B cell (primary cell): ENCODE measurements at places on chromosomes 4 and X. TPM values are rescaled to one million over a fixed set of nuclear protein-coding genes. Genes with fewer than 3 reads are reported as not detected.

DNA sequence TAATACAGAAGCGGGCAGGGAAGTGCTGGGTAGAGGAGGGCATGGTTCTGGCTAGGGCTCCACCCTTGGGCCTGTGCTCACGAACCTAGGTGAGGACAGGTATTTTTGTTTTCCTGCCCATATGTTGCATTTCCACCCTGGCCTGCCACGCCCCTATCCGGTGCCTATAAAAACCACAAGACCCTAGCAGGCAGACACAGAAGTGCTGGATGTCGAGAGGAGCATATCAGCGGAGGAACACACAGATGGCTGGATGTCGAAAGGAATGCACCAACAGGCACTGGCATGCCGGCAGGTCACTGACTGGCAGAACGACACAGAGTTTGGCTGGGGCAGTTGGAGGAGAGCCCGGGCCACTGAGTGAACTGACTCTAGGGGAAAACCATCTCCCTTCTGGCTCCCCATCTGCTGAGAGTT is 316.6 kb upstream of the BOD1L1 start:
- no peaks in the 10 kb centered on the region for H3K36me3 ChIP-seq
- H3K27ac ChIP-seq = no peak overlapping the region
- H3K27me3 ChIP-seq = no peaks in the 10 kb centered on the region
- DNase-seq = no peak

DNA sequence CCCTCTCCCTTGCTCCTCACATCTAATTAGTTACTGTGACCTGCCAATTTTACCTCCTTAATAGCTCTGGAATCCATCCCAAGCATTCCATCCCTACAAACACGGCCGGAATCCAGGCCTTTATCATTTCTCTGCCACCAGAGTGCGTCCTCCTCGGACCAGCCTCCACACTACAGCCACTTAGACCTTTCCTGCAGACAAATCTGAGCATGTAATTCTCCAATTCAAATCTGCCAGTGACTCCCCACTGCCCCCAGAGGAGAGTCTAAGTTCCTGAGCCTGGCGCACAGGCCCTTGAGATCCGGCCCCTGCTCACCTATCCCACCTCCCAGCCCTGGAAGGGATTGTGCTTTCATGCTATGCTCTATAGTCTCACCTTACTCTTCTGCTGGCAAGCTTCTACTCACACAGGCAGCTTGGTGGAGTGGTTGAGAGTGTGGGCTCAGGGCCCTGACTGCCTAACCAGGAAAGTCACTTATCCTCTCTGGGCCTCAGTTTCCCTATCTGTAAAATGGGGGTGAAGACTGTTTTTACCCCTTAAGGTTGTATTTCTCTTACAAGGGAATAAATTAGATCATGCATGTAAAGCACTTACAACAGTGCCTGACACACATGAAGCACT is 31.2 kb downstream of the PJA1 start:
- H3K36me3 ChIP-seq = no peaks in the 10 kb centered on the region
- no peaks in the 10 kb centered on the region for H3K4me1 ChIP-seq
- no peak overlapping the region for H3K4me3 ChIP-seq
- no peak overlapping the region for H3K27ac ChIP-seq
- DNase-seq = no peak
- H3K27me3 ChIP-seq = no peaks in the 10 kb centered on the region

- no peak overlapping the region for H3K27ac ChIP-seq
- H3K36me3 ChIP-seq = no peaks in the 10 kb centered on the region
- DNase-seq = no peak
- no peaks in the 10 kb centered on the region for H3K27me3 ChIP-seq
These were observed 71.3 kb upstream of the TBL1X start for GRCh38 chrX:9393571-9393970.

DNA sequence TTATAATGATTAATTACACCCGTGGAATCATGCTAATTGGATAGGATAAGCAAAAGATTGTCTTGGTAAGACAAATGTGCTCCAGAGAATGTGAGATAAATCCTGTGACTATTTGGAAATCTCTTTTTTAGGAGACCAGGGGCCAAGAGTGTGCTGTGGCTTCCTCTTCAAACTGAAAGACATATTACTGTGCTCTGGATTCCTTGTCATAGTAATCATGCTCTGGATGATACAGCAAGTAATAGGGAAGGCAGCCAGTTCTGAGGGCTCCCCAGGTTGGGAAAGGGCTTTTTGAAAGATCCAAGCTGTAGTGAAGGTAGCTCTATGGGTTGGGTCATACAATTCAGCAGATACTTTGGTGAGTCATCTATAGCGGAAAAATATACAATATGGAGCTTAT is 600.5 kb downstream of the PCDH18 start:
- no peak overlapping the region for H3K27ac ChIP-seq
- DNase-seq = no peak
- no peaks in the 10 kb centered on the region for H3K36me3 ChIP-seq
- no peaks in the 10 kb centered on the region for H3K27me3 ChIP-seq

Gene UGT2B10
- total RNA-seq = not detected in 2 replicates

Gene IL13RA1
- 36.1 and 36.7 TPM in 2 replicates for total RNA-seq

Gene HPRT1
- total RNA-seq = 19.5 and 22.7 TPM in 2 replicates

GRCh38 chrX:154348114-154348531 is 26.3 kb downstream of the FLNA start:
- peaks cover 59% of the 10 kb centered on the region for H3K4me1 ChIP-seq
- no peaks in the 10 kb centered on the region for H3K27me3 ChIP-seq
- H3K36me3 ChIP-seq = peaks cover 48% of the 10 kb centered on the region
